ENCODE measurements at places on chromosomes 2 and 18.

DNA sequence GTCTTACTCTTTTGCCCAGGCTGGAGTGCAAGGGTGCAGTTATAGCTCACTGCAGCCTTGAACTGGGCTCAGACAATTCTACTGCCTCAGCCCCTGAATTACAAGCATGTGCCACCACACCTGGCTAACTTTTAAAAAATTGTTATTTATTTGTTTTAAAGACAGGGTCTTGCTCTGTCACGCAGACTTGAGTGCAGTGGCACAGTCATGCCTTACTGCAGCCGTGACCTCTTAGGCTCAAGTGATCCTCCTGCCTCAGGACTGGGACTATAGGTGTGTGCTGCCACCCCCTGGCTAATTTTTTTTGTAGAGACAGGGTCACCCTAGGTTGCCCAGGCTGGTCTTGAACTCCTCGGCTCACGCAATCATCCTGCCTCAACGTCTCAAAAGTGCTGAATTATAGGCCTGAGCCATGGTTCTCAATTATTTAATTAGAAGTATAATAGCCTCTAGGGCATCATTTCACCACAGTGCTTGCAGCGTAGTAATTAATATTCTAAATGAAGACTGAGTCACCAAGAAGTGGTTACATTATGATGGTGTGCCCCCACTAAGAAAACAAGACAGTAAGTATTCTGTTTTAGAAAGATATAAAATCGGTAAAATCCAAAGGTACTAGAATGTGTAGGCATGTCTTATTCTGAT is 69.6 kb downstream of the EML4 start:
- DNase-seq: no peak

DNA sequence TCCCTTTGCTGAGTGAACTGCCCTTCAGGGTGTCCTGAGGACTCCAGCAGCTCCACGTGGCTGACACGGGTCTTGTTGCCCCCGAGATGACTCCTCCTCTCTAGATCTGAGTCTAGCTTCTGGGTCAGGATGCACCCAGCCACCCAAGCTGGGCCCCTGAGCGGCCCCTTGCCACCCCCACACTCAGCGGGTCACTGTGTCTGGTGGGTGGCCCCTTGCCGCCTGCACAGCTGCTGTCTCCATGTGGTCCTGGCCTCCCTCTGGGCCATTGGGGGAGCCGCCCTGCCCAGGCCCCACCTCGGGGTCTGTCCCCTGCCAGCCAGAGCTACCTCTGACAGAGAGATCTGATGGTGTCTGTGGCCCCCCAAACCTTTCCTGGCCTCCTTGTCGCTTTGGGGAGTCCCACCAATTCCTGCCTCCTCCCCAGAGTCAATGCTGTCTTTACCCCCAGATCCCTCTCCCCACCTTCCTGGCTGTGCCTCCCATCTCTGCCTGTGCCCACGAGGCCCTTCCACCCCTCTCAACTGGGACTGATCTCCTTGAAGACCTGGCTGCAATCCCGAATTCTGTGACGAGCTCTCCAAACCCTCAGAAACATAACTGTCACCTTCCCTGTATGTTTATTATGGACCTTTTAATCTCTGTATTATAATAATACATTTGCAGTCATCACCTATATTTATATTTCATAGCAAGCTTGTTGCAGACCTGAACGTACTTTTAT is 46.5 kb downstream of the TWIST2 start:
- no peak for DNase-seq

DNA sequence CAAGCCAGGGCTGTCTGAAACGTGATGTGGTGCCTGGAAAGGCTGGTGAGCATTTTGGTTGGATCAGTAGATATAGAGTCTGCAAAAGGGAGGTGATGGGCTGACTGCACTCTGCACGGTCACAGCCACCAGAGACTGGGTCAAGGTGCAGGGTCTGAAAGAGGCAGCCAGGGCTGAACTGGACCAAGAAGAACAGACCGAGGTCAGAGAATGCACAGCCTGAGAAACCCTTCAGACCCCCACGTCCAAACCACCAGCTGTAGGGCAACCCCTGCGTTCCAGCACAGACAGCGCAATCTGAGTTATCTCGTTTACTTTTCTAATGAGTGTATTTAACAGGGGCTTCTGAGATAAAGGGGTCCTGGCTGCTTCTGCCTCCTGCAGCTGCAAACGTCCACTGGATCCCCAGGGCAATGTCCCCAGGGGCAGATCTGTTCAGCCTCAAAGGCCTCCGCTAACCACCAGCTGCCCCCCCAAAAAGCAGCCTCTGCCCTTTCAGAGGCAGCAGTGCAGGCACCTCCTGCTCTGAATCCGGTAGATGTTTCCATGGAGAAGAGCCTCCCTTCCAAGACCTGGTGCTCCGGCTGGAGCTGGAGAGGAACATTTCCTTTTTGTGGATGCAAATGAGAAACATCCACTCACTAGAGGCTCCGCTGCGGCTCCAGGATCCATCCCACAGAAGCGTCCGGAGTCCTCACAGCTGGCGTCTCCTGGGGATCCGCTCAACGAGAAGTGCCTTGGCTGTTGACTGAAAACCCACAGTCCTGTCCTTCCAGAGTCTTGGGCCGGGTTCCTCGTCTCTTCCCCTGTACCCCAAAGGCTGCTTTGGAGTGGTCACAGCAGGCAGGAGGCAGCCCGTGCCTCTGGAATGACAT is 970 bp upstream of the KCNG2 start:
- no peak for DNase-seq

DNA sequence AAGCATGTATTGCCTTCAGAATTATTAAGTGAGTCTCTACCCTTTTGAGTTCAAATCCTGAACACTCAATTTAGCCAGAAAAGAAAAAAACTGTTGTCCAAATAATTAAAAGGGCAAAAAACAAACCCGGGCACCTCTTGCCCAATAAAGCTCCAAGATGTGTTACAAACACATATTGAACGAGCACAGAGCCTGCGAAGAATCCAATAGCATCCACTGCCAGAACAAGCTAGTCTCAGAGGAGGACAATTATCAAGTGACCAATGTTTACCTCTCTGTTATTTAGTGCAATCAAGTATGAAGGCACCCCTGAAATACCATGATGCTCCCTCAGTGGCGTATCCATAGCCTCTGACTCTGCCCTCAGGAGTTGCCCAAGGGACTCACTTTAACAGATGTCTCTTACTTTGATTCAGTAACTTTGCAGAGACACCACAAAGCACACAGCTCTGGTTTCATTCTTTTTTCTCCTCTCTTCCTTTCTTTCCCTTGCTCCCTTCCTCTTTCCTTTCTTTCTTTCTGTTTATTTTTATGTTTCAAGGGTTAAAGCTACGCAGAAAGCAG is 93.5 kb upstream of the SPATS2L start:
- DNase-seq: no peak

GRCh38 chr2:45258311-45258710 is 249.1 kb upstream of the SIX2 start:
- DNase-seq: no peak

DNA sequence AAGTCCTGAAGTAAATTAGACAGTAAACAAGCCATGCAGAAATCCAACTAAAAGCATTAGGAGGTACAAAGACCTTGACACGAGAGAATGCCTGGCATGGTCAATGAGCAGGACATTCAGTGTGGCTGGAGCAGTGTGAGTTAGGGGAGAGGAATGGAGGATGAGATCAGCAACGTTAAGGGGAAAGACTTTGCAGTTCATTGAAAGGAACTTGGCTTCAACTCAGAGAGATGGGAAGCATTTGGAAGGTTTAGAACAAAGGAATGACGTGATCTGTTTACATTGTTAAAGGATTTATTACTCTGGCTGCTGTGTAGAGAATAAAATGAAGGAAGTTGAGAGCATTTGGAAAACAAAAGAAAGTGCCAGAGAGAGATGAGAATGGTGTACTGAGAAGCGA is 621.3 kb downstream of the XIRP2 start:
- DNase-seq: no peak

- no peak for DNase-seq
These were observed 151.8 kb downstream of the ANKRD30BL start for GRCh38 chr2:132009874-132010521.

- no peak for DNase-seq
These were observed 187.8 kb downstream of the FTCDNL1 start for GRCh38 chr2:199663157-199663556.

DNA sequence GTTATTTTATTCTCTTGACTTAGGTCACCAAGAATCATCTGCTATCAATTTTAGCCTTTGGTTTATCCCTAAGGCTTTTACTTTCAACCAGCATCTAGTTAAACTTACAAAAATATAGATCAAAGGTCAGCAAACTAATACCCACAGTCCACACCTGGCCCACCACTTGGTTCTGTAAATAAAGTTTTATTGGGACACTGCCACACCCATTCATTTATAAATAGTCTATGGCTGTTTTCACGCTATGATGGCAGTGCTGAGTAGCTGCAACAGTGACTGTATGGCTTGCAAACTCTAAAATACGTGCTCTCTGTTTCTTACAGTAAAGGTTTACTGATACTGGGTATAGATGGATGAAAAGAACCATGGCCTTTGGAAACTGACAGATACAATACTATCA is 107.0 kb downstream of the MEP1B start:
- DNase-seq: no peak

- no peak for DNase-seq
These were observed 197.1 kb downstream of the EN1 start for GRCh38 chr2:118650327-118650726.

- no peak for DNase-seq
These were observed 6.5 kb downstream of the SPR start for GRCh38 chr2:72893594-72894319.

DNA sequence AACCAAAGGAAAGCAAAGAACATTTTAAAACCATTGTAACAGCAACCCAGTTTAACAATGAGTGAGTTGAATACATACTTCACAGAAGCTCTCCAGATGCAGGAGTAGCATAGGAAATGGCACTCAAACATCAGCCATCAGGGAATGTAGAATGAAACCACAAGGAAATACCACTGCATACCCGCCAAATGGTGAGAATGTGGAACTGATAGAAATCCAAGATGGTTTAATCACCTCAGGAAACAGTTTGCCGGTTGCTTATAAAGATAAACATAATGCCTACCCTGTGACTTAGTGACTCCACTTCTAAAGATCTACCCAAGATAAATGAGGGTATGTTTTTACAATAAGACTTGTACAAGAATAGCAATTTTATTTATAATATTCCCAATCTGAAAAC is 132.0 kb downstream of the GALNT1 start:
- no peak for DNase-seq

DNA sequence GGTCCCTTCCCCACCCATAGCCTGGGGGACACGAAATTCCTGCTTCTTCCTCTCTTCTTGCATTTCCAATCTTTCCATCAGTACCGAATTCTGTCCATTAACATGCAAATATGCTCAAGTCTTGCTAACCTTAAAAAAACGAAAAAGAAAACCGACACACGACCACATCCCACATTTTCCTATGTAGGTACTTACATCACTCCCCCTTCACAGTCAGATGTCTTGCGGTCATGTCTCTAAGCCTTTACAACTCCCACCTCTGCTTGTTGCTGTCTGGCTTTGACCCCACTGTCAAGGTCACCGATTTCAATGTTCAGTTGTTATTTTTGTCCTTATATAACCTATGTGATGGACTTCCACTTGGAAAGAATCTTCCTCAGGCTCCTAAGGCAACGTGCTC is 219.4 kb downstream of the NAPG start:
- no peak for DNase-seq

GRCh38 chr2:34176693-34177092 is 577.6 kb upstream of the FAM98A start:
- DNase-seq: no peak

- DNase-seq: no peak
These were observed 9.4 kb downstream of the CASP8 start for GRCh38 chr2:201269764-201270163.

DNA sequence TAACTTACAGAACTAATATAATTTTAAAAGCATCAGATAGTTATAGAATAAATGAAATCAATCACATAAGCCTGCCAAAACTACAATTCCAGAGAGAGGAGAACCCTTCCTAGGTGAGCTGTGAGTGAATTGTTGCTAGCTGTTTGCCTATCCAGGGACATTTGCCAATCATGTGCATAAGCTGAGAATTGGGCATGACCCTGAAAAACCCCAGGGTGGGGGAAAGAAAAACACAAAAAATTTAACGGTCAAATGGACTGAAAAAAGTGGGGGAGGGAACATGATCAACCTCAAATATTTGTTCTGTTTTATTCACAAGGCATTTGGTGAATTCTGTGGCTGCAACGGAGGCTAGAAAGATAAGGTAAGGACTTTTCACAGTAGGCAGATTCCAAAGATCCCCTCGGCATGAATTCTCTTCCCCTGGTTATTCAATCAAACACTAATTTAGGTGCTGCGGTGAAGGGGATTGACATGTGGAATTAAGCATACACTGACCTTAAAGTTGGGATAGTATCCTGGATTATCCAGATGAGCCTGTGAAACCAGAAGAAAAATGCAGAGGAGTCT is 203.9 kb upstream of the RGPD4 start:
- DNase-seq: no peak

GRCh38 chr2:119523383-119523951 is 816 bp downstream of the SCTR start:
- DNase-seq: no peak

GRCh38 chr2:128445523-128445900 is 126.8 kb upstream of the HS6ST1 start:
- no peak for DNase-seq

DNA sequence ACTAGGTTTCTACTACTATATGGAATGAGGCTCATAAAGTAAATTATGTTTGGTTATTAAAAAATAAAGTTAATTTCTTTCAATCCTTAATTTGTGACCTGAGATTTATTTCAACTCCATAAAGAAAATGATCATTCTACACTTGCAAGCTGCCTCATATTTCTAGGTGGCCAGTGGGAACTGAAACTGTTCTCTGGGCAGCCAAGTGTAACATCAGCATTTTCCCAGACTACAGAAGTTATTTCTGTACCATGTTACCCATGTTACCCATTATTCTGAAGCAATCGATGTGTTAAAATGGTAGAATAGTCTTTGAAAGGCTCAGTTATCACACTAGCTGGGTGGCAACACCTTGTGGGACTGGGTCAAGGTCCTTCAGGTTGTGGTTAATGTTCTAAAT is 139.3 kb upstream of the FBXO11 start:
- no peak for DNase-seq

- DNase-seq: no peak
These were observed 115.1 kb downstream of the KCNJ3 start for GRCh38 chr2:154813636-154814035.

- DNase-seq: no peak
These were observed 40.2 kb upstream of the COPS8 start for GRCh38 chr2:237045449-237045848.

GRCh38 chr2:28951910-28952835 is 28.9 kb upstream of the TOGARAM2 start:
- DNase-seq: no peak
